ENCODE measurements at places on chromosomes 4 and X.

GRCh38 chr4:147480891-147481576 lies at the start of gene EDNRA:
TSS of gene EDNRA (plus strand) at chr4:147481097. CDS start at chr4:147485682, 4,585 bp downstream.
- no peak for DNase-seq

DNA sequence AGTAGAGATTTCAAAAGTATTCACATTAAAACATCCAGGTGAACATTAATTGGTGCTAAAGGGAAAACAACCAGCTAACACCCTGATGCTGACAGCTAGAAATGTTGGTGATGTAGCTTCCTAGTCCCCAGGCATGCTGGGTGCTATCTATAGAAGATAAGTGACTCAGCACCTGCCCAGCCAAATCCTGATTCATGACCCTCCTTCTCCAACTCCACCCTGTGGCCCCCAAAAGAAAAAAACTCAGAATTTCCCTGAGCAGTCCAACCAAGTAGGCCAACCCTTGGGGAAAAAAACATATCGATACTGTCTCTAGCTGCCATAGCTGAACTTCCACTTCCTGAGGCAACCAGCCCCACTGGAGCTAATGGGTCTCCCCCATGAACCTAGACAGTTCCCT lies 197.6 kb upstream of the KLF3 start:
- DNase-seq, result no peak

- DNase-seq, result peak; percentile 20
Observed at GRCh38 chr4:119690871-119691270, 62.3 kb upstream of the PDE5A start.

- no peak for DNase-seq
Observed at GRCh38 chr4:5027346-5027745, 8.1 kb upstream of the CYTL1 start.

GRCh38 chr4:188305690-188306089 lies 166.4 kb downstream of the TRIML1 start:
- DNase-seq, result peak; percentile 35

- DNase-seq, result no peak
Observed at GRCh38 chr4:68907788-68908700, 43.6 kb downstream of the UGT2A3 start.

DNA sequence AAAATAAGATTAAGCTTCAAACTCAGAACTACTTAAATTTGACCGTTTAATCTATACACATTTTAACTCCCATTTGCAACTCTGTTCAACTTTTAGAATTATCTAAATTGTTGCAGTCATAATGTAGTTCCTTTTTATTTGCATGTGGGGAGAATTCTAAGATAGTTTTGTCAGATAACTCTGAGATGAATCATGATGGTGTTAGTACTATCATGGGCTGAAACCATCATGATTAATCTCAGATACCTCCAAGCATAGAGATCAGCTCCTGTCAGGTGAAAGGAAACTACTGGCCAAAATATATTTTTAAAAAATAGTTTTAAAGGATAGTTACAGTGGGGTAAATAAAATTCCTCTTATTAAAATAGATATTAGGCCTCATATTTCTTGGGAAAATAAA lies 39.0 kb downstream of the FBXO8 start:
- DNase-seq, result no peak

DNA sequence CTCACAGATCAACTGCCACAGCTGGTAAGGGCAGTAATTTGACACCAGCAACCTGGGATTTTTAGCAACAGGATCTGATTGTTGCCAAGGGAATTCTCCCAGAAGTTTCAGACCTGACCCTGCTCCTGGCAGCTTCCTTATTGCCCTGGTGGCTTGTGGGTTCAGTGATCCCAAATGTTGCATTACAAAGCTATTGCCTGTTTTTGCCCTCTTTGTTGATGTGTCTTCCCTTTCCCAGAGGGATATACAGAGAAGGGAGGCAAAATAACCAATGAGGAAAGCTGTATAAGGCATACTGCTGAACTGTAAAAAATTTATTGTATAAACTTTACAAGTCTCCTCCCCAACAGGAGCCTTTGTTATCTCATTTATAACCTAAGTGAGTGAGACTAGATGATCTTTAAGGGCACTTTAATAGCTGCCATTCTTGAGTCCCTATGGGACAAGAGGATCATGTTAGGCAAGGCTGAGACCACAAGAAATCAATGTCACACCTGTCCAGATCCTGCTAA lies 22.2 kb downstream of the VSIG4 start:
- DNase-seq, result no peak

DNA sequence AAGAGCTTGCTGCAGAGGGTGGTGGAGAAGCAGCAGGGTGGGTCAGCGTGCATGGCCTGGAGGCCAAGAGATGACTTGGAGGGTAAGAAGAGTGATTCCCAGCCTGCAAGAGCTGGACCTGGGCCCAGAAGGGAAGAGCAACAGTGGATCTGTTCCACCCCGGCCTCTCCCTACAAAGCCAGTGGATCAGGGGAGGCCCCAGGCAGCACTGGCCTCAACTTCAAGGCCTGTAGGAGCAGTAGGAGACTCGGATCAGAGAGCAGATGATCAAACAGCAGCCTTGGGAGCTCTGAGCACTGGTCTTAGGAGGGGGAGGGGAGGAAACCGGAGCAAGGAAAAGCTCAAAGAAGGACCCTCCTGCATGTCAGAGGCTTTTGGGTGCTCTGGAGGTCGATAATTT lies 7.6 kb downstream of the L1CAM start:
- DNase-seq, result no peak

DNA sequence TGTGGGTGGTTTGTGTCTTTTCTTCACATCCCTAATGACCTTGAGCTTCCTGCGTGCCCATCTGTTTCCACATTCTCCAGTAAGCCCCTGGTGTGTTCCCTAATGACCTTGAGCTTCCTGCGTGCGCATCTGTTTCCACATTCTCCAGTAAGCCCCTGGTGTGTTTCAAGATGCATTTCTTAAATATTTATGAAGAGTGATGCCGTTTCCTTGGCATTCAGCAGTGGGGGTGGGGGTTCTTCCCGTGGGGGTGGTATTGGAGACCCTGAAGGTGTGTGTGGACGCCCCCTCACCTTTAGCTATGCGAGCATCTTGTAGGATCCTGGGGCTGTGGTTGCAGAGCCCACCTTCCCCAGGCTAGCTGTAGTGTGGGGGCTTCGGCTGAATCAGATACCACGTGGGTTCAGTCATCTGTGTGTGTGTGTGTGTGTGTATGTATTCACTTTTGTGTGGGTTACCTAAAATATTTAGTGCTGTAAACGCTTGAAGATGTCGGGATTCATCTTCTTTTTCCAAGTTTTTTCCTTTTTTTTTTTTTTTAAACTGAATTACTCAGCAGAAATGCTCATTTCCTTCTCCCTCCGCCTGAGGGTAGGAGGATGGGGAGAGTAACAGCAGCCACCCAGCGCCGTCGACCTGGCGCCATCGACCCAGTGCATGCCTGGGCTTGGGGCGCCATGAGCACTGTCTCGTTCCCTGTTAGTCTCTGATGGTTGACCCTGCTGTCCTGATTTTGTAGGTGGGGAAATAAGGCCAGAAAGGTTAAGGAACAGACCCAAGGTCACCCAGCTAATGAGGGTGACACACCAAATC lies 9.9 kb downstream of the NSG1 start:
- DNase-seq, result peak; percentile 71

DNA sequence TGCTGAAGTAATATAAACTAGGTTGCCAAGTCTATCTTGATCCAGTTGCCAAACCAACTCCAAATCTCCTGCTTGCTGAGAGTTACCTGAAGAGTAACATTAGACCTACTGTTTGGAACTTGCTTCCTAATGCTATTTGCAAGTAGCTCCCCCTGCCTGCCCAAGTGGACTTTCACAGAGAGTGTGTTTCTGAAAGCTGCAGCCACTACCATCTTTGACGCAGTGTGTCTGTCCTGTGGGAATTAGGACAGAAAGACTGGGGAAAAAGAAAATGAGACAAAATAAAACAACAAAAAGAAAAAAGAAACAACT lies 195.0 kb upstream of the HS3ST1 start:
- DNase-seq, result no peak

DNA sequence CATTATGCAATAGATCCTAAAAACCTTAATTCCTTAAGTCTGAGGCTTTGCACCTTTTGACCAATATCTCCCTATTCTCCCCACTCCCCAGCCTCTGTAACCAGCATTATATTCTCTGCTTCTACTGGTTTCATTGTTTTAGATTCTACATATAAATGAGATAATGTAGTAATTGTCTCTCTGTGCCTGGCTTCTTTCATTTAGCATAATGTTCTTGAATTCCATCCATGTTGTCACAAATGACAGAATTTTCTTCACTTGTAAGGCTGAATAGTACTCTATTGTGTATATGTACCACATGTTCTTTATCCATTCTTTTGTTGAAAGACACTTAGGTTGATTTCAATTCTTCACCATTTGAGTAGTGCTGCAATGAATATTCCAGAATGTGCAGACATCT lies 66.0 kb downstream of the MAGEC1 start:
- no peak for DNase-seq

- DNase-seq, result no peak
Observed at GRCh38 chr4:113101669-113102068, 52.2 kb downstream of the ANK2 start.

DNA sequence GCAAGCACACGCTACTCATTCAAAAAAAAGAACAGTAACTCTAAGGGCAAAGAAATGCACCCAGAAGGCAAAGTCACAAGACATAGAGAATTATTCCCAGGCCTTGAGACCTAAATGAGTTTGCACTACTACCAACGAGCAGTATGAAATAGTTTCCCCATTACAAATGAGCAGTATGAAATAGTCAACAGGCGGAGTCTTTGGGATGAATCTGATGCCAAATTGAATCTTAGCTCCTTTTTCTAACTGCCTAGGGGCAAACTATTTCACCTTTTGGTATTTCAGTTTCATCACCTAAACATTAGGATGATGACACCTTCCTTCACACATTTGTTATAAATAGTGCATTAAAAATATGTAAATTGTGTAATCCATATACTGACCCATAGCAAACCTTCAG lies 213.0 kb upstream of the FAT4 start:
- no peak for DNase-seq

- DNase-seq, result no peak
Observed at GRCh38 chrX:93354651-93355050, 318.7 kb downstream of the NAP1L3 start.

DNA sequence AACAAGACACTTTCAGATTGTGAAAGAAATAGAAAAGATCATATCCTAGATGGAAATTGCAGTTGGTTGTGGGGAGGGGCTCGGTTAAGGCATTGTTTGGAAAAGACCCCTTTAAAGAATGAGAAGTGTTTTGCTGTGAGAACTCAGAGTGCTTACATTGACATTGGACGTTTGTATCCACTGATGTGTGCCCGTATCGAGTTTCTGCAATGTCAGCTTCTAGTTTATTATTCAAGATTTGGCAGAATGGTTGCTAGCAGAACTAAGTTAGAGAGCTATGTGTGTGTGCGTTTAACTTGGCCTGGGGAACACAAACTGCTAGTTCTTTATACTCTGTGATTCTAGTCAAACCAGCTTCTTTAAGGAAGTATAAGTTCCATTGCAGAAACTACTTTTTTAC lies 2702.5 kb downstream of the PCDH7 start:
- no peak for DNase-seq

- DNase-seq, result no peak
Observed at GRCh38 chr4:26987191-26987590, 126.5 kb downstream of the STIM2 start.

- no peak for DNase-seq
Observed at GRCh38 chrX:63561425-63561824, 210.3 kb upstream of the SPIN4 start.

GRCh38 chr4:2940267-2941137 lies 22.7 kb downstream of the NOP14 start:
- no peak for DNase-seq

DNA sequence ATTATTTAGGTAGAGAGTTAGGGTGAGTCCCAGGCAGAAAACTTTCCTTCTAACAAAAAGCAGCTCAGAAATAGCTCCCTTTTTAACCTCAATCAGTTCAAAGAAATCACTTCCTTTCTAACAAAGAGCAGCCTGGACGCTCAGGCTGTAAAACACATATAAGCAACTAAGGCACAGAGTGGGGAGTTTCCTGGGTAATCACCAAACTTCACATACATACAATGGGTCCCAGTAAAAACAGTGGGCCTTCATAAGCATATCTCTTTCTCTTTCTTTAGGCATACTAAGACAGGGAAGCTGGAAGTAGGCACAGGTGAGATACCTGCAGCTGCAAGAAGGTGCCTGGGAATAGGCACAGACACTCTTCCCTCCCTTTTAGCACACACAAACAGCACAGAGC lies 4.9 kb upstream of the NAF1 start:
- no peak for DNase-seq

DNA sequence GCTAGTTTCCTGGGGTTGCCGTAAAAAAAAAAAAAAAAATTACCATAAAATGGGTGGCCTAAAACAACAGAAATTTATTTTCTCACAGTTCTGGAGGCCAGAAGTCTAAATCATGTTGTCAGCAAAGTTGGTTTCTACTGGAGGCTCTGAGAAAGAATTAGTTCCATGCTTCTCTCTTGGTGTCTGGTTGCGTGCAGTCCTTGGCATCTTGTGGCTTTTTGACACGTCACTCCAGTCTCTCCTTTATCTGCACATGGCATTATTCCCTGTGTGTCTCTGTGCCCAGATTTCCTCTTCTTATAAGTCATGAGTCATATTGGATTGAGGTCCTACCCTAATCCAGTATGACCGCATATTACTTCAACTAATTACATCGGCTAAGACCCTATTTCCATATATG lies 38.7 kb downstream of the SPATA4 start:
- DNase-seq, result no peak

GRCh38 chr4:28518561-28519165 lies 1658.0 kb downstream of the STIM2 start:
- no peak for DNase-seq

- DNase-seq, result no peak
Observed at GRCh38 chr4:22688236-22688635, 4.5 kb upstream of the GBA3 start.

DNA sequence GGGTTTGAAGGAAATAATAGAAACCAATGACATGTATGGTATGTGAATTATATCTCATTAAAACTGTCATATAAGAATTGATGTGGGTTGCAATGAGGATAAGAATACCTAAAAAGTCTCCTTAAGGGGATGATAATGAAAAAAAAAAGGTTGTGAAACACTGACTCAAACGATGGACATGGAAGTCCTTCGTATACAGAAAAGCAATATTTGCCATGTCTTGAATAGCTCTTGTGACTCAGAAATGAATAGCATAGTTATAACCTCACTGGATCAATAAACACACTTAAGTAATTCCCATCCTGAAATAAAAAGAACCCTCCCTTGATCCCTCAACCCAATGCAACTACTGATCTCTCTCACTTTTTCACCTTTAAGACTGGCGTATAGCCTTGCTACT lies 89.7 kb downstream of the OPHN1 start:
- DNase-seq, result no peak

DNA sequence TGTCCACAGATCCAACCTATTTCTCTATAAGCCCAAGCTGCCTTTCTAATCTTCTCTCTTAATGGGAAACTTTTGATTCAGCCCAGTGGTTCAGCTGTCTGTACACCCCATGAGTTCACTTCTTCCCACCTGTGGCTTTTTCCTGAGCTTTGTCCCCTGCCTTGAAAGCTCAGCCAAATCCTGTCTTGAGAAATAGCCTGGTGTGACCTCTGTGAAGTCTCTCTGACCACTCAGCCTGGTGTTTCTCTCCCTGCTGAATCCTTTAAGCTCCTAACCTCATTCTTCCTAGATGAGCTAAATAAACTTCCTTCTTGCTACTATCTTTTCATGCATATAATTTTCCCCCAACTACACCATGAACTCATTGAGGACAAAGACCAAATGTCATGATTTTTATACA lies 15.2 kb upstream of the HERC5 start:
- DNase-seq, result no peak

Data from iPS DF 19.7 (cell line).